ENCODE measurements at places on chromosomes 13 and 19.

DNA sequence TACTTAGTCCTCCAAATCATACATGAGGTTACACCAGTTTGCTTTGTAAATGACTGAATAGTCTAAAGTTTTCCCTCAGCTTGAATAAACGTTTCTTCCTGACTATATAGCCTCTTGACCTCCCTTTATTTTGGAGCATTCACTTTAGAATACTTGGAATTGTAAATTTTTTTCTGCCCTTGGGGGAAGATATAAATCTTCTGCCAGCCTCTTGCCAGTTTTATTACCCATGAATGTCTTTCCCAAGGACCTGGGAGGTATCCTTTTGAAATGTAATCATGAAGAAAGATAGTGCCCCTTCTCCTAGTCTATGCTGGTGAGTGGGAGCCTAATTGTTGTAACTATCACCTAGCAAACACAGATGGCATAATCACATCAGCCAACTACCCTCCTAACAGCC lies 2033.9 kb upstream of the PCDH20 start:
- DNase-seq: peak; percentile 8

DNA sequence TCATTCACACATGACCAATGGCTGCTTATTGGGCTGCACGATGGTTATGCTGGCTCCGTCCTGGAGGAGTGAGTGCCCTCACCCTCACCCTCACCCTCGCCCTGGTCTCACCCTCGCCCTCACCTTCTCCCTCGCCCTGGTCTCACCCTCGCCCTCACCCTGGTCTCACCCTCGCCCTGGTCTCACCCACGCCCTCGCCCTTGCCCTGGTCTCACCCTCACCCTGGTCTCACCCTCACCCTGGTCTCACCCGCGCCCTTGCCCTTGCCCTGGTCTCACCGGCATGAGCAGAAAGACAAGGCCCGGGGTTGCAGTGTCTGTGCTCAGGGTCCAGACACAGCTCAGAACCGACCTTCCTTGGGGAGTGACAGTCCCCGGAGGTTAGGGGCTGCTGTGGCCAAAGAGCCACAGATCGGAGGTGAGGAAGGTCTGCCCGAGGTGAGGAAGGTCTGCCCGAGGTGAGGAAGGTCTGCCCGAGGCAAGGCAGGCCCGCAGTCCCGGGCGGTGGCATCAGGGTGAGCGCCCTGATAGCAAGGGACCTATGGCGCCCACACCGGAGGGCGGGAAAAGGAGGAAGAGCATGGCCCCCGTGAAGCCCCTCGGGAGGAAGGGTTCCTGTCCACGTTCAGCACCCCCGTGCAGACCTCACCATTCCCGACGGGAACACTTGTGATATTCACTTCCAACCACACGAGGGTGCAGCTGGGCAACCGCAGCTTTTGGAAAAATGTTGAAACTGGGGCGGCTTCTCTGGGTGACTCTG lies 65.6 kb downstream of the MCF2L start:
- no peak for DNase-seq

GRCh38 chr13:27005556-27005955 lies 166.1 kb downstream of the USP12 start:
- DNase-seq: no peak

DNA sequence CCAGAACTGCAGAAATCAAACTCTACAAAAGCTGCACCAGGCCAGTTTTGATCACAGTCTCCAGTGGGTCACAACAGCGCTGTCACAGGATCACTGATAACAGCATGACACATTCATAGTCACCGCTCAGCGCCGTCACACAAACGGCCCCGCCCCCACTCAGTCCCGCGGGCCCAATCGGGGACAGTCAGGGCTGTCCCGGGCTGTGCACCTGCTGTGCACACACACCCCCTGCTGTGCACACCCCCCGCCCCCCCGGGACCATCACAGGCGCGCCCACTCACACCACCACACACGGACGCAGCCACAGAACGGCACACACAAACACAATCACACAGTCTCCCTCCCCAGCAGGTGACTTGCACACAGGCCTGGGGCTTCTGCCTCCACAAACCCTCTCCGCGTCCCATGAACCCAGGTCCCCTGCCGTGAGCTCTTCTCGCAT lies 435 bp upstream of the ZNF382 start:
- DNase-seq: peak; percentile 9

- no peak for DNase-seq
These were observed 5.6 kb upstream of the SYDE1 start for GRCh38 chr19:15101479-15102082.
